ENCODE measurements at places on chromosomes 7 and 10.

- no peak for DNase-seq
Observed at GRCh38 chr7:158161194-158161593, 426.4 kb downstream of the PTPRN2 start.

DNA sequence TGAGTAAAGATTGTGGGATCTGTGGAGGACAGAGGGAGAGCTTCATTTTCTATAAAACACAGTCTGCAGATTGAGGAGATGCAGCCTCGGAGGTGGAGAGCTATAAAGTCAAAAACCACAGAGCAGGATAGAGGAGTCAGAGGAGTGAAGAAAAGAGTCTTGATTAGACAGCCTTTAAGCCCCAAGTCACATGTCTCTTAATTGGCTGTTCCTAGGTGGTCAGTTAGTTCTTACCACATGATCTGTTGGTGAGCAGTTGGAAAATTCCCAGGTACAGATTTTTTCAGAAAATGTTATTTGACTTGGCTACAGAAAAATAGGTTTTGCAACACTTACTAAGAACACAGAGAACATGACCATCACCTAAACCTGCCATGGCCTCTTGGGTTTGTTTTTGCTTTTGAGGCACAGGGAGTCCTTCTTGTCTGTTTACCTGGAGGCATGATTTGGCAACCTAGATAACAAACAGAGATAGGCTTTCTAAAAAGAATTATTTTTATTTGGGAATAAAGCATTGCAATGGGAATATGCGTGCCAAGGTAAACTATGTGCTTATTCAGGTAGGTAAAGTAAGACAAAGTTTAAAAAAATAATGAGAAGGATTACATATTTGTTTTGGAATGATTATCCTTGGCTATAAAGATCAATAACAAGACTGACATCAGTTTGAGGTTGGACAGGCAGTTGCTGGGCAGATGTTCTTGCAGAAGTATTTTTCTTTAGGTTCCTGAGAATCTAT, 604 bp upstream of the CYP3A43 start:
- no peak for DNase-seq

- no peak for DNase-seq
Observed at GRCh38 chr10:10038348-10038747, 979.3 kb upstream of the CELF2 start.

- DNase-seq, result no peak
Observed at GRCh38 chr7:98418636-98419315, 17.9 kb upstream of the BAIAP2L1 start.

DNA sequence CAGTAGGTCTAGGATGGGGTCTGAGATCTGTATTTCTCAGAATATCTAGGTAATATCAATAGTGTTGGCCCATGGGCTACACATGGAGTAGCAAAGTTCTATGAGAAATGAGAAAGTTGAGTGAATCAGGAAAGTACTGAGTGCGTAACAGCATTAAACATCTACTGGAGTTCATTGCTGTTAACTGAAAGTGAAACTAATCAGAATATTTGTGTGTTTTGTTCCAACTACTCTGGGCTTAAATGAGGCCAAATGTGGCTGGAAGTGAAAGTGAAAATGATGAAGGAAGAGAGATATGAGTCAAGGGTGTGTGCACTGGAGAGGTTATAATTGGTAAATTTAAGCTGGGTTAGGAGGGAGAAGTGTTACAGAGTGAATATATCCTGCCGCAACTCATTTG, 46.5 kb downstream of the TMEM106B start:
- peak; percentile 57 for DNase-seq

GRCh38 chr10:98916526-98917125, 319.0 kb downstream of the HPSE2 start:
- no peak for DNase-seq

GRCh38 chr10:77478247-77478961, 159.2 kb downstream of the KCNMA1 start:
- no peak for DNase-seq

DNA sequence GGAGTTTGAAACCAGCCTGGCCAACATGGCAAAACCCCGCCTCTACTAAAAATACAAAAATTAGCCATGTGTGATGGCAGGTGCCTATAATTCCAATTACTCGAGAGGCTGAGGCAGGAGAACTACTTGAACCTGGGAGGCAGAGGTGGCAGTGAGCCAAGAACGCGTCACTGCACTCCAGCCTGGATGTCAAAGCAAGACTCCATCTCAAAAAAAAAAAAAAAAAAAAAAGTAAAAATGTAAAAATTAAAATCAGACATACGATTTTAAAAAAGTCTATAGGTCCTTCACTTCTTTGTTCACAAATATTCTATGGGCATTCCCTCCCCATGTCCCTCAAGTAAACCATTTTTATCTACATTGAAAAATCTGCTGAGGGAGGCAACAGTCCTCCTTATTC, 34.9 kb upstream of the TLL2 start:
- no peak for DNase-seq

- no peak for DNase-seq
Observed at GRCh38 chr10:88544140-88544870, 38.8 kb downstream of the RNLS start.

DNA sequence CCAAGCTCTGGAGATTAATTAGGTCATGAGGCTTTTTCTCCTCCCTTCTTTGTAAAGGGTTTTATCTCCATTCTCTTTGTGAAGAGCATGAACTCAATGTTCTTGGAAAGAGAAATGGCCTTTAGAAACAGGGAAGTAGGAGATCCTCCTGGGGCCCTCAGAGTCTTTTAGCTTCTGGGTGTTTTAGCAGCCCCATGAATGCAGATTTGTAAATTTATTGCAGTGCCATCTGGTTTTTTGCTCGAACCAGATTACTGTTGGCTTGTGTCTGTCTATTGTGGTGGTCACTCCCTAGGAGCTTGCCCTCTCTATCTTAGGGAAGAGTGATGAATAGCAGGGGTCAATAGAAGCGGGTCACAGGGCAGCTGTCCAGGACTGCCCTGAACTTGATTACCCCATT, 110.6 kb downstream of the BTRC start:
- DNase-seq, result no peak

- DNase-seq, result no peak
Observed at GRCh38 chr7:70098133-70098561, 499.9 kb downstream of the AUTS2 start.

All from activated CD4-positive, alpha-beta T cell treated with anti-CD3 and anti-CD28 coated beads, Interleukin-2, amount 50 U/mL, for 24 hours (primary cell).